ENCODE measurements at places on chromosomes 3 and 15. TPM values are rescaled to one million over a fixed set of nuclear protein-coding genes. Genes with fewer than 3 reads are reported as not detected.

Gene TRPM1
- not detected for total RNA-seq

Gene TRH
- total RNA-seq, result not detected

Gene PXYLP1
- total RNA-seq, result 20.1 TPM

Gene FAN1
- total RNA-seq, result 28.1 TPM

Gene CD96
- total RNA-seq, result 0.05 TPM

Gene C2CD4A
- under 0.01 TPM for total RNA-seq

Gene CDCP1
- 58.9 TPM for total RNA-seq

Gene CLPX
- total RNA-seq, result 42.0 TPM

Gene PIERCE2
- total RNA-seq, result 2.8 TPM

Gene CHL1
- total RNA-seq, result 1.0 TPM

Gene CSPG5
- total RNA-seq, result 0.40 TPM

Gene CKMT1A
- not detected for total RNA-seq

Data from renal cortical epithelial cell (primary cell).